ENCODE measurements at places on chromosomes 11 and 22.

DNA sequence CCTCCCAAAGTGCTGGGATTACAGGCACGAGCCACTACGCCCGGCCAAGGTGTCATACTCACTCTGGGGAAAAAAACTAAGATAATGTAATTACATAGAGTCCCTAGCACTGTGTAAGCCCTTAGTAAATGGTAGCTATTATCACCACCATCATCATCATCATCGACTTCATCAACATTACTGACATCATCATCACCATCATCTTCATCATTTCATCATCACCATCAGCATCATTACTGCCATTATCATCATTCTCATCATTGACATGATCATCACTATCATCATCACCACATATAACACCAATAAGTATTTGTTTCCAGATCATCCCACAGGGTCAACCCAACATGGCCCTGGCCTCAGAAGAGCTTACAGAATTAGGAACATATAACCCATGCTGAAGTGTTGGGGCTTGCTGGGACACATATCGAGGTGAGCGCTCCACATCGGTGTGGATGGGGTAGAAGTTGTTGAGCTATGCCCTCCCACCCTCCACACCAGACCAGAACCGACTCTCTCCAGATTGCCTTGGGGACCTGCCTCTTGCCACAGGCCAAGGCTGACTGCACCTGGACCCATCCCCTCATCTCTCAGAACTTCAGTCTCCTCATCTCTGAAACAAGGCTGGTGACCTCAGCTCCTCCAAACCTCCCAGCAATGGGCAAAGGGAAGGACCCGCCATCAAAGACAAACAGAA is 14.7 kb upstream of the CD5 start:
- DNase-seq: no peak

- DNase-seq: no peak
Observed at GRCh38 chr11:62233730-62234129, 8.3 kb upstream of the SCGB1D2 start.

DNA sequence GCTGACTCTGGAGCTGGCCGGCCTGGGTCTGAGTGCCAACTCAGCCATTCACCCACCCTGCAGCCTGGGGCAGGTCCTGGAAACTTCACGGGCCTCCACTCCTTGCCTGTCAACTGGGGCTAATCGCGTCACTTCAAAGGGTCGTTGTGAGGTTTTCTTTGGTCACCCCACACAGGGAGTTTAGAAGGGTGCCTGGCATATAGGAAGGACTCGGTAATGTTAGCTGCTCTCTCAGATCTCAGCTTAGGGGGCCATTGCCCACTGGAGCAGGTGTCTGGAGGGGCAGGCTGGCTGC is 7.3 kb downstream of the INCENP start:
- DNase-seq: no peak

- DNase-seq: peak; percentile 71
Observed at GRCh38 chr11:71252770-71253730, 673 bp upstream of the SHANK2 start.

DNA sequence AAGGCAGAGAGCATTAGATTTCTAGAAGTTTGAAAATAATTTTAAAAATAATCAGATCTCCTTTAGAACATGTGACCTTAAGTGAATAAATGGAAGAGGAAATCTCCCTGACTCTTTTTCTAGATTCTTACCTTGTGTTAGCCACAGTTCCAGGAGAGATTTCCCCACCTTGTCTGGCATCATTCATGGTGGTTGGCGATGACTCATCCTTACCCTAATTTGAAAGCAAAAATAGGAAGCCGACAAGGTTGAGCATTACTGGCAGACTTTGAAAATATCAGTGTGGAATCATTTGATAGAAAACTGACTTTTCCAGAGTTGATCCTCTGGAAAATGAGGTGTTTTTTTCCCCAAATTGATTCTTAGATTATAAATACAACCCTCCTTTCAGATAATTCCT is 48.1 kb downstream of the CNTN5 start:
- no peak for DNase-seq

GRCh38 chr11:78935398-78936068 is 360.9 kb upstream of the NARS2 start:
- no peak for DNase-seq

All from pancreas (tissue), 10 donors.